ENCODE measurements at places on chromosomes 4 and X.

DNA sequence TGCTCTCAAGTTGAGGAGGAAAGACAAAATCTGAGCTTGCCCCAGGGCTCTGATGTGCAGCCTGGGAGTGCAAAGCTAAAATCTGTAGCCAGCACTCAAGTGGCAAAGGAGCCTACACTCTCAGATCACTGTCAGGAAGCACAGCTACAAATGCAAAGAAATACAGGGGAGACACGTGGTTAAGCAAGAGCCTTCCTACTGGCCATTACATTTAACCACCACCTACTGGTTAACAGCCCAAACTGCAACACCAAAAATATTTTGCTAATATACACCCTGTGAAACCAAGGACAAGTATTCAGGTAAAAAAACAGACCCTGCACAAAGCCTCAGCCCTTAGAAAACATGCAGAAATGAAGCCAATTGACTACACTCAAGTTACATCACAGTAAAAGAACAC is 170.4 kb upstream of the FGF16 start:
- no peak for DNase-seq

GRCh38 chrX:118420462-118420861 is 74.6 kb downstream of the WDR44 start:
- peak; percentile 0 for DNase-seq

DNA sequence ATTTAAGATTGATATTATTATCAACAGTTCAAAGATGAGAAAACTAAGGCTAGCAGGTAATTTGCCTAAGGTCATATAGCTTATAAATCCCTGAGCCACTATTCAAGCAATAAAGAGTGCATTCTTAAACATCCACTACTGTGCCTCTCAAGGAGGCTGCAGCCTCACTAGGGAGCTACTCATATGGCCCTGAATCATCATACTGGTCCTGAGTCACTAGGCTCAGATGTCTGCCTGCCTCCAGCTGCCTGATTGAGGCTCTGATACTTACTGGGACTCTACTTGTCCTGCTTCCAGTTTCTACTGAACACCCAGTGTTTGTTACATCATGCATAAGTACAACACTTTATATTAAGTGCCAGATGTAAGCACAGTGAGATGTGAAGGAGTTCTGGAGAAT is 110.7 kb downstream of the AASDH start:
- DNase-seq, result no peak

DNA sequence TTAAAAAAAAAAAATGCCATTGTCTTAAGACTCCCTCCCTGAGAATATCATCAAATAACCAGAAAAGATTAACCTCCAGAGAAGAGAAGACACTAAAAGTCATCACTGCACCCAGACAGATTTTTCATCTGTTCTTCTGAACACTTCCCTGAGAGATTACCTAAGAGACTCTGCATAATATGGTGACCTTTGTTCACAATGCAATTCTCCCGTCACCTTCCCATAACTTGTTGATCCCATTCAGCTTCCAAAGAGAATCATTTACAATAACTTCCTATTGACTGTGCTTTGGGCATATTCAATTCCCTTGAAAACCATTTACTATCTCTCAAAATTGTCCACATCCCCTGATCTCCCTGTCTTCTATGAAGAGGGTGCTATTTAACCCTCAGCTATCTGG is 85.1 kb upstream of the SMAD1 start:
- no peak for DNase-seq

GRCh38 chr4:18582841-18583240 is 561.3 kb upstream of the LCORL start:
- DNase-seq, result no peak

- DNase-seq, result no peak
Measured at GRCh38 chr4:11783588-11783987, 354.9 kb upstream of the HS3ST1 start.

Measured in CD4-positive, alpha-beta T cell treated with Interleukin-2 at 100 ng/mL for 4 hours (primary cell).